ENCODE measurements at places on chromosomes 7 and 10. TPM values are rescaled to one million over a fixed set of nuclear protein-coding genes. Genes with fewer than 3 reads are reported as not detected.

Gene GPR26
- total RNA-seq = not detected

Gene CUZD1
- 3.0 TPM for total RNA-seq

Gene STOX1
- 0.31 TPM for total RNA-seq

Gene SLC26A3
- not detected for total RNA-seq

Gene ASZ1
- total RNA-seq = not detected

Gene SYT15B
- not detected for total RNA-seq

Gene DCLRE1C
- 47.7 TPM for total RNA-seq

Gene MYO3A
- total RNA-seq = not detected

Gene MSMB
- not detected for total RNA-seq

Gene CRYGN
- 0.25 TPM for total RNA-seq

Gene TMEM213
- total RNA-seq = not detected

Gene SAMD9
- total RNA-seq = 65.4 TPM

Gene CC2D2B
- 0.48 TPM for total RNA-seq

Gene PTPRE
- total RNA-seq = 26.8 TPM

Gene PRSS37
- total RNA-seq = not detected

Gene MEST
- total RNA-seq = 8.7 TPM

Gene WNT8B
- total RNA-seq = 0.91 TPM

Gene PRSS1
- not detected for total RNA-seq

Gene TNRC18
- total RNA-seq = 57.2 TPM

Gene GHRHR
- not detected for total RNA-seq

Gene TLX1
- not detected for total RNA-seq

Gene SKIDA1
- 0.58 TPM for total RNA-seq

Gene PNPLA8
- 17.8 TPM for total RNA-seq

Gene SOSTDC1
- not detected for total RNA-seq

Gene HTRA1
- 0.26 TPM for total RNA-seq

Gene STEAP1B
- 0.19 TPM for total RNA-seq

Gene NXPH1
- not detected for total RNA-seq

Gene HGF
- not detected for total RNA-seq

Data from activated naive CD8-positive, alpha-beta T cell treated with anti-CD3 and anti-CD28 coated beads, Interleukin-2, amount 10 ng/mL, durations not matched to agents 7 days and 5 days (primary cell).